Kidney (tissue), 22 donors: ENCODE measurements at places on chromosomes 16 and 17. TPM values are rescaled to one million over a fixed set of nuclear protein-coding genes. Genes with fewer than 3 reads are reported as not detected.

- no peak for DNase-seq
Observed at GRCh38 chr17:4815043-4815675, 8.2 kb downstream of the PLD2 start.

GRCh38 chr17:60641810-60642220 lies 35.8 kb upstream of the BCAS3 start:
- peak; percentile 76 for DNase-seq

DNA sequence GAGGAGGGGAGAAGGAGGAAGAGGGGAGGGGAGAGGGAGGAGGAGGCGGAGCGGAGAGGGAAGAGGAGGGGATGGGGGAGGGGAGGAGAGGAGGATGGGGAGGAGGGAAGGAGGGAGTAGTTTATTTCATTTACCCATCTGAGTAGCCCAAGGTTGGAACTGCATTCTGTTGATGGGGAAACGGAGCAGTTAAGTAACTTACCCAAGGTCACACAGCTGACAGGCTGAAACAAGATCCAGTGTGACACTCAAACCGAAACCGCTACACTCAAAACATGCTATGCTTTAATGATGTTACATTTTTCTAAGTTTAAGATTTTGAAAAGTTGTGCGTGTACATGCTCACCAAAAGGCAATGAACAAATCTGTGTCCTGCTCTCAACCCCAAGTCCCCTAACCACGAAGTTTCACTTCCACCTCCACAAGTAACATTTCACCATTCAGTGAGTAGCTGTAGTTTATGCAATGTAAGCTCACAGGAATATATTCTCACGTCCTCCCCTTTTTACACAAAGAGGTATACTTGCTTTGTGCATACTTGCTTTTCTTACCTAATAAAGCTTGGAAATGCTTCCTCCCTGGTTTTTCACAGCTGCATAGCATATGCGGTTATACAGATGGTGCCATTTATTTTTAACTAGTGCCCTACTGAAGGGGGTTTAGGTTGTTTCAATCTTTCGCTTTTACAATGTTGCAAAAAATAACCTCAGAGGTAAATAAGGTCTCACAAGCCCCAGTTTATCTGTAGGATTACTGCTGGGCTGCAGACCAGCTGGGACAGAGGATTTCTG lies 275.3 kb downstream of the PARN start:
- no peak for DNase-seq

- DNase-seq: no peak
Observed at GRCh38 chr16:10178080-10178479, 4.1 kb downstream of the GRIN2A start.

CDT1 gene
- 1.5 TPM for total RNA-seq

NPIPB6 gene
- total RNA-seq: 2.4 TPM
